HepG2 (cell line): ENCODE measurements at places on chromosomes 2 and 18. TPM values are rescaled to one million over a fixed set of nuclear protein-coding genes. Genes with fewer than 3 reads are reported as not detected.

DNA sequence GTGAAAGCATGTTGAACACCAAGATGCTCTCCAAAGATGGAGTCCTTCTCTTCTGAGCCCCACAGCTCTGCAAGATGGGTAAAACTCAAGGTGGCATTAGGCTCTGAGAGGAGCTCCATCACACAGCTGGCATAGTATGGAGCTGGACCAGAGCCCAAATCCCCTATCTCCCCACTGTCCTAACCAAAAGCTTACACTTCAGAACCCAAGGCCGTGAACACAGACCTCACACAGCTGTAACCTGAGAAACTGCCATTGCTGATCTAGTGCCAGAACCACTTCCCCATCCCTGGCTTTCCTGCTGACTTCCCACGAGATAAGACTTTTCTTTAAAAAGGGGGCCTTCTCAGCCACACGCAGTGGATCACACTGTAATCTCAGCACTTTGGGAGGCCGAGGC, 25.0 kb downstream of the TTC32 start:
- no peak for DNase-seq

GRCh38 chr2:86199834-86200177, 549 bp downstream of the MRPL35 start:
- no peak for DNase-seq

The CD302 gene
- total RNA-seq = 5.6 and 8.0 TPM in 2 replicates

The NPAS2 gene
- total RNA-seq = 14.8 and 16.8 TPM in 2 replicates

The RABL2A gene
- total RNA-seq = 2.9 and 9.6 TPM in 2 replicates

The DPP4 gene
- 57.2 and 109 TPM in 2 replicates for total RNA-seq

The VAPA gene
- 294 and 375 TPM in 2 replicates for total RNA-seq
